ENCODE measurements at places on chromosomes 3 and 15.

- no peak for DNase-seq
These were observed 37.3 kb downstream of the CYFIP1 start for GRCh38 chr15:22942877-22943276.

DNA sequence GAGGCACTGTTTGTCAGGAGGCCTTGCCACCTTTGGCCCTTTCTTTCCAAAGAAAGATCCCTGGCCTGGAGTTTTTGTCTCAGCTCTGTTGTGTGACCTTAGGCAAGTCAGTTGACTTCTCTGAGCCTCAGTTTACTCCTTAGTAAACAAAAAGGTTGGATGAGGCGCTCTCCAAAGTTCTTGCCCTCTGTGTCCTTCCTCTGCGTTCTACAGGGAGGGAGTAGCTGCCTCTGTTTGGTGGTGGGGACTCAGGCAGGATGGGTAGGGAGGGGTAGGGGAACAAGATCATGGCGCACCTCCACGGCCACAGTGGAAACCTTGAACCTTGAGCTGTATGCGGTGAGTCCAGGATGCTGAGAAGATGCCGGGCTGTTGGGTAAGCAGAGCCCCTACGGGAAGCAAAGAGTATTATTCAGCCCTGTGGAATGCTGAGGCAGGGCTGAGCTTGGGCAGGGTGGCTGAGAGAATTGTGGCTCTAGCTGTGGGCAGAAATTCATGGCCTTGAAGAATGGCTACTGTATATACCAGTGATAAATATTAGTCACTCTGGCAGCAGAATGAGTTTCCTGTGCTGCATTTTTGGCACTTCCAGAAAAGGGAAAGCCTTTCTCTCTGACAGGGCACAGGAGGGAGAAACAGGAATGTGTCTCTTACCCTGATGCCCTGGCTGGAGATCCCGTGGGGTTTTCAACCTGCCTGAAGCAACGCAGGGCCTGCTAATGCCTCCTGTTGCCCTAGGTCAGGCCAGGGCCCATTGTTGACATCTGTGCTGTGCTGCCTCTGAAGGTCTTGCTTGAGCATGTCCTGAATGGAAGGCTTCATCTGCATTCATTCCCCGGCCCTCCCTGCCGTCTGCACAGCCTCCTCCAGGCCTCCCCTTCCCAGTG is 39.9 kb downstream of the SMAD3 start:
- DNase-seq = no peak

- no peak for DNase-seq
These were observed 57.7 kb downstream of the ATP2B2 start for GRCh38 chr3:10447527-10448260.

- no peak for DNase-seq
These were observed 227.8 kb upstream of the CTNNB1 start for GRCh38 chr3:40971191-40972168.

GRCh38 chr15:43930556-43930955 is 103.8 kb downstream of the WDR76 start:
- DNase-seq = no peak

DNA sequence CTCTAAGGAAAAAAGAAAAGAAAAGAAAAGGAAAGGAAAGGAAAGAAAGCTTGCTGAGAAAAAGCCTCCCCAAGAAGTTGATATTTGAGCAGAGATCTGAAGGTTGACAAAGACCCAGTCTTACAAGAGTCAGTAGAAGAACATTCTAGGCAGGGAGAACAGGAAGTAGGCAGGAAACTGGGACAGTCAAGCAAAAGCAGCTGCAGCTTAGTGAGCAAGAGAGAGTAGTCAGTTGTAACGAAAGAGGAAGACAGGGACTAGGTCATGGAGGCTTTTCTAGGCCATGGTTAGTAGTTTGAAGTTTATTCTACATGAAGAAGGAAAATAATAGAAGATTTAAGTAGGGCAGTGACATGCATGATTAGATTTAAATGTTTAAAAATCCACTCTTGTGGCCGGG is 31.8 kb upstream of the KLHL6 start:
- peak; percentile 7 for DNase-seq

GRCh38 chr3:192919901-192920300 is 2.2 kb upstream of the MB21D2 start:
- DNase-seq = no peak

DNA sequence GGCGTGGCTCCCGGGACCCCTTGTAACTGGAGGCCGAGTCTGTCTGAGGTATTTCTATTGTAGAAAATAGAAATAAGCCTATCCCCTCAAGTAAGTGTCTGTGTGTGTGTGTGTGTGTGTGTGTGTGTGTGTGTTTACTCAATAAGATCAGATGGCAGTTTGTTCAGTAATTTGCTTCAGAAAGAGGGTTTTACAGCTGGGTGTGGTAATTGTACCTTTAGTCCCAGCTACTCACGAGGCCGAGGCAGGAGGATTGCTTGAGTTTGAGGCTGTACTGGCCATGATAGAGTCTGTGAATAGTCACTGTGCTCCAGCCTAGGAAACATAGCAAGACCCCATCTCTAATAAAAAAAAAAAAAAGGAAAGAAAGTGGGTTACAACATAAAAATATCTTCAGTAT is 8.7 kb downstream of the SPINT1 start:
- no peak for DNase-seq

- DNase-seq = no peak
These were observed 590.2 kb upstream of the TBL1XR1 start for GRCh38 chr3:177787279-177788041.

GRCh38 chr3:75906555-75907112 is 121.3 kb upstream of the ZNF717 start:
- DNase-seq = no peak

DNA sequence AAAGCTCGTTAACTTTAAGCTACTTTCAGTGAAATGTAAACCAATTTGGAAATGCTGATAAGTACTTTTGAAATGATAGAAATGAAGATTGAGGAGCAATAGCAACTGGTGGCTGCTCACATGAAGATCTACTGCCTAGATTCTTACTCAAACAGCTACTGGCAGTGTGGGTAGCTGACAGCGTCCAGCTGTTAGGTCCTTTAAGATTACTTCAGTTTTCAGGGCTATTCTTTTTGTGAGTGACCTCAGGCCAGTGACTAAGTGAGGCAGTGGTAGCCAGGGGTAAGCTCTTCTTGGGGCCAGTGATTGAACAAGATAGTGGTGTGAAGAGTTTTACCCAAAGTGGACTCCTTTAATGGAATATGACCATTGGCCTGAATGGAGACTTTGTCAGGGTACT is 41.3 kb downstream of the NECTIN3 start:
- no peak for DNase-seq

- no peak for DNase-seq
These were observed 126.2 kb upstream of the BHLHE40 start for GRCh38 chr3:4852780-4853748.

- no peak for DNase-seq
These were observed 16.4 kb downstream of the CHRNA3 start for GRCh38 chr15:78604420-78604819.

GRCh38 chr3:161690299-161690620 is 193.7 kb downstream of the OTOL1 start:
- DNase-seq = no peak

- DNase-seq = no peak
These were observed 200.7 kb upstream of the NSMCE3 start for GRCh38 chr15:29470311-29470710.

DNA sequence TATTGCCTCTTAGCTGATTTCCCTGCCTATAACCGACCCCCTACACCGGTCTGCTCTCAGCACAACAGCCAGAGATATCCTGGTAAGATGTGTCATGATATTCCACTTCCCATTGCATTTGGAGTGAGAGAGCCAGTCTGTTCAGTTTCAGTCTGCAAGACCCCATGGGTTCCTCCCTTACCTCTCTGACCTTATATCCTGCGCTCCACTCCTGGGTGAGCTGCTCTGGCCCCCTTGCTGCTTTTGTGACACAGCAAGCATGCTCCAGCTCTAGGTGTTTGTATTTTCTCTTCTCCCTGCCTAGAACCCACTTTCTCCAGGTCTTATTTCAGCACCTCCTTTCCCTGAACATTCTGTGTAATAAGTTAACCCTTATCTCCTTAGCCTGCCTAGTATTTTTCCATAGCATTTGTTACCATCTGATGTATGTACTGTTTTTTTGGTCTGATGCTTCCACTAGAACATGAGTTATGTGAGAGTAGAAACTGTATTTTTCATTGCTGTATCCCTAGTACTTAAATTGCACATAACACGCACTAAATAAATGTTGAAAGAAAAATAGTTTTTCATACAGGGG is 44.2 kb downstream of the CMTM8 start:
- DNase-seq = no peak

DNA sequence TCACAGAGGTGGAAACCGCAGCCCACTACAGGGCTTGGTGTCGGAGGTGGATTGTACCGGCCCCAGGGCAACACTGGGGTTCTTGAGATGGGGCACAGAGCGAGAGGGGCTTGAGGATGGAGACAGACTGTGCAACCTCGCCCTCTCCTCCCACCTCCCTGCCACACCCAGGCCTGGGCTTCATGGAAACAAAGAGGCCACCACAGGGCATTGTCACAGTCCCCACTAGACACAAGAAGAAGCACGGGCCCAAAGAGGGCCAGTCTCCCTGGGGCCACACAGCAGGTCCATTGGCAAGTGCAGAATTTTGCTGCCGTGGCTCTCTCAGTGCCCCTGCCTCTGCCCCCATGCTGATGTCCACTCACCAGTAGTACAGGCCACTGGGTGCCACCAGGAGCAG is 4.1 kb upstream of the CALML4 start:
- no peak for DNase-seq

- no peak for DNase-seq
These were observed 145.0 kb upstream of the TRIM42 start for GRCh38 chr3:140532793-140533330.

DNA sequence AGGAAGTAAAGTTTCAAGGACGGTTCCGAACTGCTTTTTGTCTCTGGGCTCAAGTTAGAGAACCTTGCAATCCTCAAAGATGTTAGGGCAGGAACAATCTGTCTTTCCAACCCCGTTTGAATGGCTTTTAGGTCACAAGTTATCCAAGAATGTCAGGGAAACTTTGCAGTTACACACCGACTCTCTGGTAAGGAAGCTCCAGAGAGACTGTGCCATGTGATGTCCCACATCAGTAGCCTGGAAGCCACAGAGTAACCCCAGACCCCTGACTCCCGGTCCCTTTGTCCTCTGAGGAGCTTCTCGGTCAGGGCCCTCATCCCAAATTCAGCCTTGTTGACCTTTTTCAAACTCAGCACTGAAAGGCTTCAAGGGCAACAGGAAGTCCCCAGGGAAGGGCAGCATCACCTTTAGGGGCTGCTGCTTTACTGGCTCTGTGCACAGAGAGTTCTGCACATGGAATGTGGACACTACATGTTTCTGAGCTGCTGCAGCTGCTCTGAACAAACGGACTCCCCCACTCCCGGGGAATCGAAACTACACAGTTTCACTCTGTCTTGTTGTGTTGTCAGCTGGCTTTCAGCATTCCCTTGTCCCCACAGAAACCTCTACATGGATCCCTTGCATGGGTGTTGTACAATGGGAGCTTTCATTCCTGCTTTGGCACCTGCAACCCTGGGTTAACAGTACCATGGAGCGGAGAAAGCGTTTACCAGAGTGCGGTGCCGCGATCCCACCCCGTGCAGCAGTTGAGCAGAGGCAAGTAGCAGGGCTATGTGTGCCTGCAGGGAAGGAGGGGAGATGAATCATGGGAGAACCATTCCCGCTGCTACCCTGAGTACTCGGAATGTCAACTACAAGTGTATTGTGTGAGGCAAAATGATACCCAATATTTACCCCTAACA is 408.2 kb upstream of the THBS1 start:
- DNase-seq = no peak

DNA sequence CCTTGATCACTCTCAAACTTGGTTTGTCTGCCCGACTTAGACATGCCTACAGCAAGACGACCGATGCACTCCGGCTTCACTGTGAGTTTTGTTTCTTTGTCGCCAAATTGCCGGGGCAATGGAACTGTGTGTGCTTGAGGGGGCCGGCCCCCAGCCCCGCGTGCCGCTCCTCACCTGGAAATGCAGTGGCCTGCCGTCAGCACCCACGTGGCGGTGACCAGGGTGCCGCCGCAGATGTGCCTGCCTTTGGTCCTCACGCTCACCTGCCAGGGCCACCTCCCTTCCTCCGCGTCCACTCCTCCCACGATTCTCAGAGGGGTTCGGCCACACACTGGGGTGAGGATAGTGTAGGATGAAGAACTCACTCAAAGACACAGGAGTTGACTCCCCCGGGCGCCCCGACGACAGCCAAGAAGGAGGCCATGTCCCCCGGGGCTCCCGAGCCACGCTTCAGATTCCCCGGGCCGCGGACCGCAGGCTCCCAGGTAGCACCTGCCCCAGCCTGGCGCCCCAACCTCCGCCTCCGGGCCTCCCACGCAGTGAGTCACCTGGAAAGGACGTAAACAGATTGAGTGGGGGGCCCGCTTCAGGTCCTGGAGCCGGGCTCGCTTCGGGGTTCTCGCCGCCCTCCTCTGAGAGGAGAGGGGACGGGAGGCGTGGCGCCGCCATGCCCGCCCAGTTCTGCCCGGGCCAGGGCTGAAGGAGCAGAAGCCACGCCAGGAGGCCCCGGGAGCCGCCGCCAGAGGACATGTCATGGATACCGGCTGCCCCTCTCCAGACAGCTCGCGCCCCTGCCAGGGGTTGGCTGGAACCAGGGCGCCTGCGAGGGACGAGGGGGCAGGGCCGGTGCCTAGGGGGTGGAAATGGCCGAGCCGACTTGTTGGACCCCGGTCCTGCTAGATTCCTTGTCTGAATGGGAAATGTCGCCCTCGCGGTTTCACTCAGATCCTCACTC is 29.6 kb downstream of the MYL3 start:
- DNase-seq = no peak

DNA sequence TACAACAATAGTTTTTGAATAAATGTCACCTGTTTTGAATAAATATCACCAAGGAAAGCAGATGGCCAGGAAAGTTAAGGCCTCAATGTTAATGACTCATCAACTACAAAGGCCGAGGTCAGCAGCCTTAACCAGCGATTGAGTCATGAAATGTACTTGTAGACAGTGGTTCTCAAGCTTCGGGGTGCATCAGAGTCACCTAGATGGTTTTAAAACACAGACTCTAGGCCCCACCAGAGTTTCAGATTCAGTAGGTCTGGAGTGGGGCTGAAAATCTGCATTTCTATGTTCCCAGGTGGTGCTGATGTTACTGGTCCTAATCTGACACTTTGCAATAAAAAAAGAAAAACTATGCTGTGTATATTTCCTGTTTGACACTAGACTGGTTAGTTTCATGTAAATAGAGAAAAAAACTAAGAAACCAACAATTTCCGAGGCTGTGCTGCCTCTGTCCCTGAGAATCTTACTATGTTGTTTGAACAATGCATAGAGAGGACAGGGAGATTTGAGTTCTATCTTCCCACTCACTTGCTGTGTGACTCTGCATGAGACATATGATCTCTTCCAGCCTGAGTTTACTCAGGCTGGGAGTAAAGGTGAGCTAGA is 9.8 kb downstream of the RAB27A start:
- peak; percentile 41 for DNase-seq

DNA sequence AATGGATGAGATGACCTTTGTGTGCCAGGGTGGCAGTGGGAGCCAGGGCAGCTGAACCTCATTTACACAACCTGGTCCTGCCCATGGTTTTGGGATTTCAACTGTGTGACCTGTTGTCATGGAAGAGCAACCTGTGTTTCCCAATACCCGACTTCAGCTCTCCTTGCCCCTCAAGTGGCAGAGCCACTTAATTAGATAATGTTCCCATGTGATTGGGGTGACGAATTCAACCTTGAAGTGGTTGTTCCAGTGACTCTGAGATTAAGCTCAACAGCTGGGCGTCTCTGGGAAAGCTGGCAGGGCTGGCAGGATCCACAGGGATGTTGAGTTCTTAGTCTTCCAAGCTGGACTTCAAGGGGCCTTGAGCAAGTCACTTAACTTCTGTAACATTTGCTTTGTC is 71.0 kb downstream of the THSD4 start:
- no peak for DNase-seq

- DNase-seq = no peak
These were observed 251.2 kb upstream of the ZPLD1 start for GRCh38 chr3:102183623-102184022.

GRCh38 chr3:188261011-188261410 is 107.1 kb downstream of the LPP start:
- no peak for DNase-seq
